ENCODE measurements at places on chromosomes 2 and 18.
A peak's percentile ranks its signal among the peaks of the same experiment; 100 is the strongest.

DNA sequence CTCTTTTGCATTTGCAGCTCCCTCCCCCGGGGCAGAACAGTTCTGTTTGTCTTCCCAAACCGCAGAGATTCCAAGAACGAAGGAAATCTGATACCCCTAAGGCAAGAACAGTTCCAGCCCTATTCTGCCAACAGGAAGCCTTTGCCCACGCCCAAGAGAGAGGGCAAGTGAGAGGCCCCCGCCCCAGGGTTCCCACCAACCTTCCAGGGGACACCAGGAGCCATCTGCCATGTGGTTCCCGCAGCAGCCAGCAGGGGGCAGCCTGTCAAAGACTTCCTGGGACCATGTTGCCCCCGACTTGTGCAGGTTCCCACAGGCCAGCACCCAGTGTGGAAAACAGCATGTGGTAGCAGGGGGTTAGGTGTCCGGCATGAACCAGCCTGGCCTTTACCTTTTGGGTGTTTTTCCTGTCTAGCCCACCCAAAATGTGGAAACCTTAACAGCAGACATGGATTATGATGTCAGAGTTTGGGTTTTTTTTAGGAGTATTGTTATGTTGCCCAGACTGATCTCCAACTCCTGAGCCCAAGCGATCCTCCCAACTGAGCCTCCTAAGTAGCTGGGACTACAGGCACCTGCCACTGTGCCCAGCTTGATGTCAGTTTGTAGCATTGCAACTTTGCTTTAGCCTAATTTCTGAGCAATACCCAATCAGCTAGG, 21.7 kb upstream of the EFHD1 start:
- no peak for DNase-seq

- peak; percentile 40 for DNase-seq
Observed at GRCh38 chr18:13159579-13159978, 59.0 kb upstream of the LDLRAD4 start.

GRCh38 chr2:24825883-24826772, 32.9 kb downstream of the CENPO start:
- no peak for DNase-seq

DNA sequence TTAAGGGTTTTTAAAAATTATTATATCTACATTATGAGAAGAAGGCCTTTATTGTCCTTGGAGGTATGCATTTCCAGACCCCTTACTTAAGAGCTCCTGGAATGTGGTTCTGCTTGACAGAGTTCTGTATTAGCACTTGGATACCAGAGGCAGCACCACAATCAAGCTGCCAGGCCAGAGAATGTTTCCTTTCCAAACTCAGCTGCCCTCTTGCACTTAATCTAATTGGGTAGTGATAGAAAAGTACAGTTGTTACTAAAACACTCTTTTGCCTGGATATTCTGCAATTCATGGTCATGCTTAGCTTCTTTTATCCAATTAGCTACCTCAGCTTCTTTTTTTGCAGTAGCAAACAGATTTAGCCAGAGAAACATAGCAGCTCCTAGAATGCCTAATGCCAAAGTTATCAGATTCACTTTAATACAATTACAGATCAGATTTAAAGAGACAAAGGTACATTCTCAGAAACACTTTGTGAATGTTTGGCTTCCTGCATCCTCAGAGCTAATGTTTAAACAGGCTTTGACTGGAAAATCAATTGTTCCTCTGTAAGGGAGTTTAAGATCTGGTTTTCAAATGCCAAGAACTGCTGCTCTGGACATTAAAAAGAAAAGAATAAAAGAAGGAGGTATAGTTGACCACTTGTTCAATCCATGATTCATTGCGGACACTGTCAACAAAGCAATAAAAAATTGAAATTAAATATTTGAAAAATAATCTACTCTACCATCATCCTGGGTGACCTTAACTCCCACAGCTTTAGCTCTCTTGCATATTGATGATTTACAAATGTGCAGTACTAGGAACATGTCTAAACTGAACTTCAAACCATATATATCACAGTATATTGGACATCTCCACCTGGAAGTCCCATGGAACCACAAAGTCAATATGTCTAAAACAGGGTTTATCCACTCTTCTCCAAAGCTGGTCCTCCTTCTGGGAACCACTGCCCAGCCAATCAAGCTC, 12.8 kb downstream of the NOSTRIN start:
- DNase-seq, result no peak

DNA sequence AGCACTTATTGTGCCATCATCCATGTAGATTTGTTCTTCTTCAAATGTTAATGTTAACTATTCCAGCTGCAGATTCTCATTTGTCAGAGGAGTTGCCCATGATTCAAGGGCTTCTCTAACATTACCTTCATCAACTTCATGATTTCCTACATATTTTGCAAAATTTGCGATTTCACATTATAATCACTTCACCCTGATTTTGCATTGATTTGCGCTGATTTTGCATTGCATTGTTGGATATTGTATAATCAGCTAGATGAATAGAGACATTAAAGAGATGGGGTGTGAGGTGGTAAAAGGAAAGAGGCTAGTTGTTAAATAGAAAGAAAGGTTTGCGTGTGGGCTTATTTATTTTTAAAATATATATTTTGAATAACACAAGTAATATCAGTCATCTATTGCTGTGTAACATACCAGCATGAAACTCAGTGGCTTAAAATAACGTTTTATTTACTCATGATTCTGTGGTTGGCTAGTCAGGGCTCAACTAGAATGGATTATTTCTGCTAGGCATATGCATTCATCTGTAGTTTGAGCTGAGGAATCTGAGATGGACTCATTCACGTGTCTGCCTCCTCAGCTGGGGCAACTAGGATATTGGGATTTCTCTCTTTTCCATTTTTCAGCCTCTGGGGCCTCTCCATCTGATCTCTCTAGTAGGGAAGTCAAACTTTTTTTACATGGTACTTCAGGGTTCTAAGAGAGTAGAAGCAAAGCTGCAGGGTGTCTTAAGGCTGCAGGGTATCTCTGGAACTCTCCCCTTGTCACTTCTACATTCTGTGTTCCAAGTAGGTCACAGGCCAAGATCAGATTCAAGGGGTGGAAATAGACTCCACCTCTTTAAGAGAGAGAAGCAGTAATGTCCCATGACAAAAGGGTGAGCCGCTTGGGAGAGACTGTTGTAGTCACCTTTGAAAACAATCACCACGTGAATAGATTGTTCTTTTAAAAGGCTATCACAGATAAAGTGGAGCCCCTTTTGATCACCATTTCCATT, 2.2 kb upstream of the CAVIN2 start:
- DNase-seq, result no peak

DNA sequence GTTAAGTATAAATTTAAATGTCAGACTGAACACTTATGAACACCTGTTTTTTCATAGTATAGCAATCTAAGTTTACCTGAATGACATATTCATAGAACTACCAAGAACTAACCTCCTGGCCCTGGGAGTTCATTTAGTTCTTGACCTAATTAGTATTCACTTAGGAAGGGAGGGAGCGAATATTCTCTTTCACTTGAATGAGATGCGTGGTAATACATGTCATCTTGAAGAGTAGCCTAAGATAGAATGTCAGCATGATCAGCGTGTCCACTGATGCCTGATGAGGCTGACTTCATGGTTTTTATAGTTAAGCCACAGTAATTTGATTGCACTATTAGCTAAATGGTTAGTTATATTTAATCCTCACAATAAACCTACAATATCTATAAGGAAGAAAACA, 13.3 kb downstream of the NDUFAF7 start:
- DNase-seq, result no peak

- DNase-seq, result peak; percentile 93
Observed at GRCh38 chr2:215712871-215713790, 277.3 kb upstream of the FN1 start.

DNA sequence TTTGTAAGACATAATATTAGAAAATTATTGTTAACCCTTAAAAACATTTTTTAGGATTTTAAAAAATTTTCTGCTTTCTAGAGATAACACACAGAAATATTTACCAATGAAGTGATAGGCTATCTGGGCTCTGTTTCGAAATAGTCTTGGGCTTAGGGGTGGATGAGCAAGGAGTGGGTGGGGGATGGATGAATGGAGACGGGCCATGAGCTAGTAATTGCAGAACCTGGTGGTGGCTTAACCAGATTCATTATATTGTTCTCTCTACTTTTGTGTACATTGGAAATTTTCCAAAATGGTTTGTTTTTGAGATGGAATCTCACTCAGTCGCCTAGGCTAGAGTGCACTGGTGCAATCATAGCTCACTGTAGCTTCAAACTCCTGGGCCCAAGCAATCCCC, 89.6 kb downstream of the TCF7L1 start:
- no peak for DNase-seq
